ENCODE measurements at places on chromosomes 13 and 19. TPM values are rescaled to one million over a fixed set of nuclear protein-coding genes. Genes with fewer than 3 reads are reported as not detected.

DNA sequence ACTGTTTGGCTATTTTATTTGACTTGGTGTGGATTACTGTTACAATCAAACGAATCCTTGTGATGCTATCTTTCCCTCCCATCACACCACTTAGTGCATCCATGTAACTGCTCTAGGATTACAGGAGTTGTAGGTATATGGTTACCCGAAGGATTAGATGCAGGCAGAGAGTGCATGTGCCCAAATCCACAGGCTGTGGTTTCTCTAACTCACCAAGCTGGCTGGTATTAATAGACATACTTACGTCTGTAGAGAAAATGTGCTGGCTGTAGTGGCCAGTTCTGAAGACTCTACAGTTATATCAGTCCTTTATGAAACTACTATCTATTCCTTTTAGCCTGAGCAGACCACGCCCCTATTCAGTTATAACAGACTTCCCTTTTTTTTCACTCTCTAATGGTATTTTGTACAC lies 1.1 kb upstream of the HMGB1 start:
- DNase-seq: no peak

The CRLF1 gene
- total RNA-seq: 6.6 TPM

The ZNF569 gene
- 2.5 TPM for total RNA-seq

DNA sequence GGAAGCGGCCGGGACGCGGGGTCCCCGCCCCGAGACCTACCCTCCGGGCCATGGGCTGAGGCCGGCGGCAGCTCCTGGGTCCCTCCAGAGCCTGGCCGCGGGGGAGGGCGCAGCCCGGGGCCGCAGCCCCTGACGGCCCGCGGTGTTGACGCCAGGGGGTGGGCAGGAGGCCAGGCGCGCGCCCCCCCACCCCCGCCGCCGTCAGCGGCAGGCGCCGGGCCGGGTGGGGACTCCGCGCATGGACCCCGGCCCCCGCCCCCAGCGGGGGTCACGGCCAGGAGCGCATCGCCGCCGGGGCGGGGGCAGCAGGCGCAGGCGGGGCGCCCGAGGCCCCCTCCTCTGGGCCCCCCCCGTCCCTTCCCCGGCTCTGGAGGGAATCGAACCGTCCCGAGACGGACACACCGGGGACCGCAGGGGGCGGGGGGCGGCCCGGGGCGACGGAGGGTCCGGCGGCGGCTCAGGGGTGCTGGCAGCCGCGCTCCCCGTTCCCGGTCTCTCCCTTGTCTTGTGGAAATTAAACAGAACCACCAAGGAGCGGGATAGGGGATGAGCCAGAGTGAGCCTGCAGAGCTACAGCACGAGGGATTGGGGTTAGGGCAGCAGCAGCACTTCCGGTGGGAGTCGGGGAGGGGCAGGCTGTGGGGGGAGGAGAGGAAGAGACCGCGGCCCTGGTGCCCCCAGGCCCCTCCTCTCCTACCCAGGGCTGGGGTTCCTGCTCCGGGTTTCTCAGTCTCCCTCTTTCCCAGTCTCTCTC lies at the start of gene MEIS3:
MEIS3 (minus strand) TSS at position 498 of the 754 bp plus-strand sequence; CDS start at position 52, 446 bp downstream.
- DNase-seq: no peak

- no peak for DNase-seq
Observed at GRCh38 chr19:15897738-15898276, at the start of gene CYP4F2. Gene CYP4F2 (minus strand): TSS chr19:15898074. CDS start chr19:15897611, 463 bp downstream.

- no peak for DNase-seq
Observed at GRCh38 chr13:55566334-55566733, 1574.4 kb upstream of the PRR20A start.

DNA sequence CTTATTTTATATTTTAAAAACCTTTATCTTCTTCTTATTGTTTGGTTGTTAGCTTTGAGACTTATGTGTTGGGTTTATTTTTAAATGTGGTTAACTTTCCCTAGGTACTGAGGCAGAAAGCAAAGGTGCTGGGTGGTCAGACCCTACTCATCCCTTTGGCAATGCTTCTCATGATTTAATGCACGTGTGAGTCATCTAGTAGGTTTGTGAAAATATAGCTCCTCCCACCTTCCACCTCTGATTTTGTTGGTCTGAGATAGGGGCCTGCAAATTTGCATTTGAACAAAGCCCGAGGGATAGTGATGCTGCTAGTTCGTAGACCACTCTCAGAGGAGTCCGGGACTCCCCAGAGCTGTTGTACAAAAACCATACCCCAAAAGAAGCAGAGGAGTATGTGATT lies 771.3 kb upstream of the ARGLU1 start:
- DNase-seq: peak; percentile 22

The TIMM13 gene
- total RNA-seq: 17.2 TPM

The CLEC4G gene
- total RNA-seq: not detected

- DNase-seq: peak; percentile 64
Observed at GRCh38 chr19:19423322-19423721, 17.8 kb downstream of the GATAD2A start.

- peak; percentile 52 for DNase-seq
Observed at GRCh38 chr19:1045247-1045603, 5.3 kb downstream of the ABCA7 start.

- no peak for DNase-seq
Observed at GRCh38 chr19:45489216-45489855, 7.5 kb downstream of the RTN2 start.

GRCh38 chr13:73948848-73949529 lies 185.2 kb downstream of the KLF12 start:
- DNase-seq: no peak

- DNase-seq: no peak
Observed at GRCh38 chr13:19767966-19768365, 14.8 kb downstream of the PSPC1 start.

All from MG63 (cell line).